Ovary (tissue), 10 donors: ENCODE measurements at places on chromosomes 4 and X.

GRCh38 chr4:169342906-169343564 lies 72.3 kb upstream of the SH3RF1 start:
- no peak for DNase-seq

- no peak for DNase-seq
These were observed 355.0 kb upstream of the GATB start for GRCh38 chr4:152115794-152116193.

- no peak for DNase-seq
These were observed 329.7 kb downstream of the GPAT3 start for GRCh38 chr4:83865417-83866150.

DNA sequence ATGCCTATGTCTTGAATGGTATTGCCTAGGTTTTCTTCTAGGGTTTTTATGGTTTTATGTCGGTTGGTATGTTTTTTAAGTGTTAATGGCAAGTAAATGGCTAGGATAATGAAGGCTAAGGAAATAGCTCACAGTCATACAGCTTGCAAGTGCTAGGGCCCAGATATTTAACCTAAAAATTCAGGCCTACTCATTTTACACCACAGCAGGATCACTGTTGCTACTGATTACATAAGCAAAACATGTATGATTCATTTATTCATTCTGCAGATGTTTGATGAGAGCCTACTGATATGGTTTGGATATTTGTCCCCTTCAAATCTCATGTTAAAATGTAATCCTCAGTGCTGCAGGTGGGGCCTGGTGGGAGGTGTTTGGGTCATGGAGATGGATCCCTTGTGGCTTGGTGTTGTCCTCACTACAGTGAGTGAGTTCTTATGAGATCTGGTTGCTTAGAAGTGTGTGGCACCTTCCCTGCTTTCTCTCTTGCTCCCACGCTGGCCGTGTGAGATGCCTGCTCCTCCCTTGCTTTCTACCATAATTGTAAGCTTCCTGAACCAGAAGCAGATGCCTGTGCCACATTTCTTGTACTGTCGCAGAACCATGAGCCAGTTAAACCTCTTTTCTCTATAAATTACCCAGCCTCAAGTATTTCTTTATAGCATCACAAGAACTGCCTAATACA lies 175.5 kb downstream of the MAPK10 start:
- DNase-seq, result no peak

DNA sequence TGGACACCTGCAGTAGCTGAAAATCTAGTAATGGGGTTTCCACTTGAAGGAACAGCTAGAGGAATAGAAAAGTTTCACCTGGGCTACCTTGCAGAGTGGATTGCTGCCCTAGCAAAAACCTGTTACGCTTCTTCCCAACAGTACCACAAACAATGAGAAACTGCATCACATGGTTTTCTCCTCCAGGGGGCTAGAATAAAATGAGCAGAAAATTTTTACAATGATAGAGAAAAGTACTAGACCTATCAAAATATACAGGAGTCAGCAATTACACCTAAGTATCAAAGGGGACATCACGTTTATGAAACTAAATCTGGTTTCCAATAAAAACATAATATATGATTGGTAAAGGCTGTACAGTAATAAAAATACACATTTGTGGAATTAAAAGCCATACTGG lies 423.1 kb upstream of the PITX2 start:
- no peak for DNase-seq

DNA sequence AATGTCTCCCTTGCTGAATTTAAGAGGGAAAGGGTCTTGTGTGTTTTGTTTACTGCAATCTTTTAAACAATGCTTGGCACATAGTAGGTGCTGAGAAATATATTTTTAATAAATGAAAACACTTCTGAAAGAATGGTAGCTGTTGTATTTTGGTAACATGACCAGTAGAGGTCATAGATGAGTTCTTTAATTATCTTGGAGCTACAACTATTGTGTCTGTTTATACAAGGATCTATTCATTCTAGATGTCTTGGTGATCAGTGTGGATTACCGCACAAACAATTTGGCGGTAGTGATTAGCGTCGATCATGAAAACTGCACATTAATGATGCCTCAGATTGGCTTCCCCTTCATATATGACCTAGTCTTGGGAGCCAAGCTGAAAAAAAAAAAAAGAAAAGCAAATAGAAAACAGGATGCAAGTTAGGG lies 21.4 kb upstream of the SCRG1 start:
- no peak for DNase-seq

GRCh38 chrX:116462822-116463221 lies at the start of gene CT83:
TSS of gene CT83 (minus strand) at chrX:116462976. CDS start at chrX:116462856, 120 bp downstream.
- no peak for DNase-seq

GRCh38 chr4:123588631-123589241 lies 192.1 kb downstream of the SPRY1 start:
- DNase-seq, result no peak

DNA sequence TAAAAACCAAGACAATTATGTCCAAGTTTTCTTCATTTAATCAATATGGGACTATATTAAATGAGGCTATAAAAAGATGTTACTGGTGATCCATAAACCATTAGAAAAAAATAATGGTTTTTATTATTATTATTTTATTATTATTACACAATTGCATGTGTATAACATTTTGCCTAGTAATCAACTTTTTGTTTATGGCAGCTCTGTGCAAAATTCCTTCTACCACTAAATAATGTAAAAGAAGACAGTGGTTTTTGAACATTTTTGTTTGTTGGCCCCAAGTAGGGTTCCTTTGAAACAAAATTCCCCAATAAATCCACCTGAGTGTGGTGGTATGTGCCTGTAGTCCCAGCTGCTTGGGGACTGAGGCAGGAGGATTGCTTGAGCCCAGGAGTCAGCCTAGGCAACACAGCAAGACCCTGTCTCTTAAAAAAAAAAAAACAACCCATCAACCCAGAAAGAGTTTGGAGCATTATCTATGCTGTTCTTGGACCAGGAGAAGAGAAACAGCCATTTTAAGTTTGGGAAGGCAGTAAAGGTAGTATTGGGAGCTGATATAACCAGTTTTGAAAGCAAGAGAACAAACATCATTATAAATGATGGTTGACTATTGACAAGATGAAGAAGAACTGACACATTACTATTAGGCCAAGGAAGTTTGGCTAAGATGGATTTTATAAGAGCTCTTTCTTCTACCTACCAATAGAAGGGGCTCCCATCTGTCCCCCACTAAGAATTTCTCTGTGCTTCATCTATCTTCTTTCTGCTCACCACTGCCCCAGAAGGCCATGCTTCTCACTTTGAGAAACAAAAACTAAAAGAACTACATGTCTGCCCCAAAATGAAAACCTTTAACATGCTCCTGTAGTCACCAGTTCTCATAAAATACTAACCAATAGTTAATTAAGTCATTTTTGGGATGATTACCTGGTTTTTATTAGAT lies 2.2 kb downstream of the TMEM156 start:
- no peak for DNase-seq

DNA sequence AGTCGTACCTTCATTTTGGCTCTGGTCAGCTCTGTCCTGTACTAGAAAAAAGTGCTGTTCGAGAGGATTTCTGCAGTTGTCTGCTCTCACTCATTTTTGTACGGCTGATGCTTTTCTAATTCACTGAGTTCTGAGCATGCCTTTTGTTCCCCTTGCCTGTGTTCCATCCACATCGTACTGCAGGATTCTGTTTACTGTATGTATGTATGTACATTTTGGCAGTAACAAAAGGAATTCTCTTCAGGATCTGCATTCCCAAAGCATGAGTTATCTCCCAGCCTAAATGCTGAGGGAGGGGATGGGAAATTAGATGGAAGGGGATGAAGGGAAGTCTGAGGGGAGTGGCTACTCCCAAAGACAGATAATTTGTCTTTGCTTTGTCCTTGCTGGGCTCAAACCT lies 87.6 kb downstream of the GBA3 start:
- DNase-seq, result no peak

DNA sequence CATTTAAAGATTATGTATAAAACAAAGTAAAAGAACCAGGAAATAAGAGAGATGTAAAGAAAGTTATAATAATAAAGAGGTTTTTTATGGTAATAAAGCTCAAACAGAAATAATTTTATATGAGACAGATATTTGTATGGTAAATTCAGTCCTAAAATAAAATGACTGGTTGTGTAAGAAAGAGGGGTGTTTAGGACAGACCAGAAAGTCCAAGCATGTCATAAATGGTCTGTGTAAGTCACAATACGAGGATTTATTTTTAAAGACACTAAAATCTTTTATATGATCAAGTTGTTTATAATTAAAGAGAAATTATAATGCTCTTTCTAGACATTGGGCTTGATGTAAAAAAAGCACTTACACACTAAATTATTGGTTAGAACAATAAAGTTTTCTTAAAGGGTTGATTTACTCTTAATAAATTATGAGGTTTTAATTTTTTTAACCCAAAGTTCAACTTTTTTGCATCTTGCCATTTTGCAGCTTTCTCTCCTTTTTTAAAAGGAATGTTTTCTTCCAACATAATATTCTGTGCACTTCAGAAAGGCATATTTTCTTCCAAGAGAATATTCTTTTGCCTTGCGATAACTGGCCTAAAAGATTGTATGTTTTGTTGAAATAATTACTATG lies 61.9 kb upstream of the TCEAL2 start:
- DNase-seq, result no peak

DNA sequence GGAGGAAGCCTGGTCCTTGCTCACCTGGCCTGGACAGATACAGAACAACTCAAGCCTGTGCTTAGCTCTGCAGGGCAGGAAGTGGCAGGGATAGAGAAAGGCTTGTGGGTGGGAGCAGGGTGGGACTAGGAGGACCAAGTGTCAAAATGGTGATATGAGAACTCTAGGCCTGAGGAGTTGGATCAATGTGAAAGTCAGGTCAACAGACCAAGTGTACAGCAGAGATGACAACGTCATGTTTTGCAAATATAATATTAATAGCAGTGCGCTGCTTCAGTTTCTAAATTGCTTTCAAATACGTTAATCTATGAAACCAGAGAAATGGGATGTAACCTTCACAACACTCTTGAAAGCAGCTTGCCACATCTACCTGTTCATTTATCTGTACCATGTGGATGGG lies 114.2 kb upstream of the MAP3K15 start:
- no peak for DNase-seq

GRCh38 chr4:27278615-27279375 lies 418.2 kb downstream of the STIM2 start:
- no peak for DNase-seq

GRCh38 chr4:184028561-184029374 lies 123.7 kb downstream of the STOX2 start:
- DNase-seq, result no peak

DNA sequence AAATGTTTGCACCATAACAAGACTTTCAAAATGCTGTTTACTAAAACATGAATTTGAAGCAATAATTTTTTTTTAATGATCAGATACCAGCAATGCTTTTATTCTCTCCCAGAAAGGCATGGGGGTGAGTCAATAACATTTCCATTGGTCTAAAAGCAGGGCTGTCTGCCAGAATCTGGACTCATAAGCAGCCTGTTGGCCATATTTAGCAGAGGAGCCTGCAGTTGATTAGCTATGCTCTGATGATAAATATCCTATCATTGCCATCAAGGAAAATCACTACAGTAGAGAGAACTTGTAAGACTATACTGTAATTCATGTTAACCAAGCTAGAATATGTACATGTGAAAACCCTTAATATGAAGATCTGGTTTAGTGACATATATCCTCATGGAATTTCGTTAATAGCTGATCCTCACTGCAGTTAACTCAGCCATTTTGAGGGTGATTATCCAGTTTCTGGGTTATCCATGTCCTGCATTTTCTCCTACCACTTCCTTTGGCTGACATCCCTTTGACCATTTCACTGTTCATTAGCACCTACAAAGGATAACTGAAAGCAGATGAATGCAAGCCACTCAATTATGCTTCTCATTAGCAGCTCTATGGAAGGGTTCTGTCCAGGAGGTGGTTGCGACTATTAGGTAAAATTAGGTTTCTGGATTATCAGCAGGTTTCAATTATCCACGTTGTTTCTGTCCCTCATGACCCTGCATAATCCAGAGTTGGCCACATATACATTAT lies 72.9 kb upstream of the DIAPH2 start:
- no peak for DNase-seq

- DNase-seq, result no peak
These were observed 543.0 kb downstream of the SPRY1 start for GRCh38 chr4:123939621-123940020.

- no peak for DNase-seq
These were observed 263.2 kb downstream of the TECRL start for GRCh38 chr4:64146030-64146429.
